ELR (cell line): ENCODE measurements at places on chromosomes 5 and 9.
A peak's percentile ranks its signal among the peaks of the same experiment; 100 is the strongest.

DNA sequence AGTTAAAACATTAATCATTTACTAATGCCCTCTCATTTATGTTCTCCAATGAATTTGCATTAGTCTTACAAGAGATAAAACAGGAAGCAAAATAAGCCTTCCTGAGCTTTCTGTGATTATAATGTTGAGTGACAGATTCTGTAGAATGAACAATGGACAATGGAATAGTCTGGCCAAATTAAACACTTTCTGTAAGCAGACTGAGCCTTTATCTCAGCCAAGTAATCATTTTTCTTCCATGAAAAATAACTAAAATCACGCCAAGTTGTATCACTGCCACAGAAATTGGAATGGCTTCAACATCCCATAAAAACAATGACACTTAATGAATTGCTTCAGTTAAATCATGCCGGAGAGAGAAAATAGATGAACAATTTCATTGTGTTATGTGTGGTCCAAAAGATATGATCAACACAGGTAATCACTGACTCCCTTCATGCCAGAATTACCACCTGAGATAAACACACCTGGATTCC lies 63.0 kb downstream of the TSSK1B start:
- DNase-seq, result no peak

- DNase-seq, result no peak
Observed at GRCh38 chr9:89444925-89445765, 52.8 kb downstream of the SEMA4D start.

DNA sequence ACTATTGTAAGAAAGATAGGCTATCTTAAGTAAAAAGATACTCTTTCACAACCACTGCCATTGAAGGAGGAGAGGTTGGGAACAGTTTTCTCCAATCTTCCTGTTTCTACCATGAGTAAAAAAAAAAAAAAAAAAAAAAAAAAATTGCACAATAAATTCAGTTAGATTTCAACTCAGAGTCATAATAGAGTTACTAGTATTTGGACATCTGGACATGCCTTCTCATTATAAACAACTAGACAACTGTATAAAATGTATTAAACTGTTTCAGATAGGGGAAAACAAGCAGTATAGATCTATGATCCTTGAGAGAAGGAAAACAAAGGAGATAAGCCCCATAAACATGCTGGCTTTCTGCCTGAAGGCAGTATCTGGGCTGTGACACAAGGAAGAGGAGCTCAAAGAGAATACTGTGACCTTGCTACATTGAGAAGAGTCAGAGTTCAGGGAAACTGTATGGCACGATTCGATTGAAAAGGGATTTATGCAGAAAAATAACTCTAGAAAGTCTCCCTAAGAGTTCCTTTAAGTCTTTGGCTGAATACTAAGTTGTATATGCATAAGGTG lies 249.2 kb upstream of the POU5F2 start:
- DNase-seq, result no peak

GRCh38 chr9:120531683-120532300 lies 48.2 kb downstream of the CDK5RAP2 start:
- DNase-seq, result peak; percentile 47

- DNase-seq, result no peak
Observed at GRCh38 chr5:35657877-35658276, 40.2 kb downstream of the SPEF2 start.

DNA sequence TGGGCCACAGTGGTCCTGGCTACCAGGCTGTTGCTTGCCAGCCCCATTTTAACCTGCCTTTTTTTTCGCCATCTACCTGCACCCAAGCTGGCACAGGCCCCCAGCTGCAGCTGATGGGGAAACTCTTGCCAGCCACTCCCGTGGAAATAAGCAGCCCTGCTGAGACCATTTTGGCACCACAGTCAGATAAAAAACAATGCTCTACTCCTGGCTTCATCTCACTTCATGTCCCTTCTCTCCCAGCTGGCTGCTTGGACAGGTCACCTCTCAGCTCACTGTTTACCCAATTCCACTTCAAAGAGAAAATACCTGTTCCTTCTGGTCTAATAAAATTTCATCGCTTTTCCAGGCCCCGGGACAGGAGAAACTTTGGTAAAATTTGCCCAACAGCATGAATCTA lies 322.6 kb upstream of the SLC30A5 start:
- no peak for DNase-seq

- DNase-seq, result no peak
Observed at GRCh38 chr5:115522832-115523403, 21.7 kb downstream of the FEM1C start.

GRCh38 chr9:116490321-116490720 lies 196.8 kb upstream of the TRIM32 start:
- DNase-seq, result peak; percentile 31

DNA sequence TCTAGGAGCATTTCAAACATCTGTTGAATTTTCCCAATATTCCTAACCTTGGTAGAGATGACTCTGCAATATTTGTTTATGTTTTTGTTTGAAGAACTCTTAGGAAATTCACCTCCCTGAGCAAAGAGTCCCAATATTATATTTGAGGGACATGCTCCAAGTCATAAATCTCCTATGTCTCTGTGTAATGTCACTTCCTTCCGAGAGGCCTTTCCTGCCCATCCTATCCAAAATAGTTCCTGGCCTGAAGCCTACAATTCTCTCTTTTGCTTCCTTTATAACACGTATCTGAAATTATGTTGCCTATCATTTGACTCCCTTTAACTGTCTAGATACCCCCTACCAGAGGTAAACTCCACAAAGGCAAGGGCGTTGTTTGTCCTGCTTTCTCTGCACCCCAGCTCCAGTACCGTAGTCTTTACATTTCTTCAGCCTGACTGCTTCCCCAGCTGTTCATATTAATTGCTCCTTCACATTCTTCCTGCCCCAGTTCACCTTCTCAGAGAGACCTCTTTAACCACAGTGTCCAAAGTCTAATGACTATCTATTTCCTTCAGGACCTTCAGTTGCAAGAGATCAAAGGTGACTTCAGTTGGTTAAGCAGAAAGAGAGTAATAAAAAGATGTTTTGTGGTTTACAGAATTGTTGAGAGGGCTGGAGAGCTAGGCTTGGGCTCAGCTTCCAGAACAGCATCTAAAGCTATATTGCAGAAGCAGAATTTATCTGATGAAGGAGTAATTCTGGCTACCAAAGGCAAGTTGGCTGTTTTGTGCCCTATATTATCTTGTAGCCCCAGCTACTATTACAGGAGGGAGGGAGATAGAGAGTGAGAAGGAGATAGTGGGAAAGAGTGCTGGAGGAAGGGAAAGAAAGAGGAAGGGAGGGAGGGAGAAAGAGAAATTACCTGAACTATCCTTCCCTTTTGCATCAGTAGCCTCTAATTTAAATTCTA lies 109.3 kb upstream of the TMEM161B start:
- DNase-seq, result no peak

DNA sequence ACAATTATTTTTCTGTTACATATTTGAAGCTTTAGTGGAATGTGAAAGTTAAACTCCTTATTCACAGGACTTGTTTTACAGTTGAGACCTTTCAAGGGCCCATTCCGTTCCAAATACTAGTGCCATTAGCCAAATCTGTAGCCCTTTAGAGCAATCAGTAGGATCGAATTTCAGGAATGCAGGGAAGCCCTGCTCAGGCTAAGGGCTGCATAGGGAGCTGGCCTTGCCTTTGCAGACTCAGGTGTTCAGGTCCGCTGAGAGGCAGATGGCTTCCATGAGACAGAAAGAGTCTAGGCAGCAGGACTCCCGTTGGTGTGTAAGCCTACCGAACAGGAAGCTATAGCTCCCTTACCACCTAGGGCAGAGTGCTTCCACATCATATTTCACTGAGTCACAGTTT lies 150.1 kb upstream of the SLC27A6 start:
- DNase-seq, result no peak

GRCh38 chr5:72314571-72315172 lies 5.4 kb downstream of the MRPS27 start:
- DNase-seq, result peak; percentile 71

DNA sequence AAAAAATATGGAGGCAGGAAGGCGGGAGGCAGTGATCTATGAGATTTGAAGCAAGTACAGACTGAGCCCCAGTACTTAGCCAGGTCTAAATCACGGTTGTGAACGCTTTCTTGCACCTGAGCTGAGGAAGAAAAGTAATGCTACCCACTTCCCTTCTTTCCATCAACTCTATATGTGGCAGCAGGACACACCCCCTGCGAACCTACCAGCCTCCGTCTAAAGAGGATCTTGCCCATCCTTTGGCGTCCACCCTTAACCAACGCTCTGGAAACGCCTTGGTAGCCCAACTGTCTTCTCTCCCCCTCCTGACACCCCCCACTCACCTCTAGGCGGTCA lies 545 bp downstream of the HMGCS1 start:
- no peak for DNase-seq

DNA sequence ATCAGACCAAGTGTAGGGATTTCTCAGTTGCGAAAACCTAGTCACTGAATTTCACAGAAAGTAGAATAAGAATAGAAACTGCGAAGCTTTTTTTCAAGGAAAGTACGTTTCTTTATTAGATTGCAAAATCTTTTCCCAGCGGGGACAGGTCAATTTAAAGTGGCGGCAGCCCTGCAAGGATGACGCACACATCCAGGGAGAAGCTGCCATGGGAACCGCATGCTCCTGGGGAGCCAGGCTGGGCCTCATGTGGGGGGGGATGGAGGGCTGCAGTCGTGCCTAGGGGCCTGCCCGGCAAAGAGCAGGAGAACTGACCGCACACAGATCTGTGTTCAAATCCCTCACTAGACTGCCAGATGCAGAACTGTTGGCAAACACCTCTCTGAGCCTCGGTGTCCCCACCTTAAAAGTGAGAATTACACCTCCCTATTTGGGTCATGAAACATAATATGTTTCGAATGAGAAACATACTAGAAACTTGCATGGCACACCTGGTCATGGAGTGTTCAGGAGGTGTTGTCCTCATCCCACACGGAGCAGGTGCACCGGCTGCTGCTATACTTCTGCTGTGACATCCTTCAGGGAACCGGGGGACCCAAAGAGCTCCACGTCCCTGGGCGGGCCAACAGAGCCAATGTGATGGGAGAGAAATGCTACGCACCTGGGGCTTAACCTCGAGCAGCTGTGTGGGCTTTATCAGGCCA lies 127.8 kb upstream of the PHYKPL start:
- no peak for DNase-seq

DNA sequence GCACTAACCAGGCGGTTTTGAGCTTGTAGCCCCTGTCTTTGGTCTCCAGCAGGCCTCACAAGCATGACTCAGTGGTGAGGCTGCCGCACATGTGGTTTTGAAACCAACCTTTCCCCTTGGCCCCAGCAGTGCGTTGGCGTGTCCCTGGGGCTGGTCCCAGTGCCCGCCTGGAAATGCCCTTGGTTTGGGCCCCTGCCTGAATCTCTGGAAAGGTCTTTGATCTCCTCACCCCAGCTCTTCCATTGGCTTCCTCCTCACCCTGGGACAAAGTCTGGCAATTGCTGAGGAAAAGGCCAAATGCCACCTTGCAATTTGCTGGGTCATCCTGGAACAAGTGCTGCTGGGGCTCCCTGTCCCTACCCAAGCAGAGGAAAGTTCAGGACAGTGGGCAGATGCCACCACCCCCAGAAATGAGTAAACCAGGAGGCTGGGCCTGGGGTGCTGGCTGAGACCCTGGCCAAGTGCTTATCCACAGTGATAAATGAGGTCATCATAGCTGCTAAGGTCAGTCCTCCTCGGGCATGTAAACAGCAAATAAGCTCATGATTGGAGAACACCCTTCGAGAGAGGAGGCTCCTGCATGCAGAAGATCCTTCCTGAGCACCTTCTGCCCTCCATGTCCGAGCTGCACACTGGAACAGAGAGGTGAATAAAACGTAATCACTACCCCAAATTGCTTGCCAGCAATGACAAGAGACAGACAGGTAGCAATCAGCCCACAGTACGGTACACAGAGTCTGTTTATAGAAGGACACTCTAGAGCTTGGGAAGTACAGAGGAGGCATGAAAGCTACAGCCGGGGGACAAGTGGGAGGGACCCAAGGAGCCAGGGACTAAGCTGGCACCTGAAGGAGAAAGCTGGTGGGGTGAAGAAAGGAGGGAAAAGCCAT lies 98.9 kb upstream of the CPEB4 start:
- DNase-seq, result peak; percentile 93

- DNase-seq, result no peak
Observed at GRCh38 chr5:35647128-35647527, 29.5 kb downstream of the SPEF2 start.

DNA sequence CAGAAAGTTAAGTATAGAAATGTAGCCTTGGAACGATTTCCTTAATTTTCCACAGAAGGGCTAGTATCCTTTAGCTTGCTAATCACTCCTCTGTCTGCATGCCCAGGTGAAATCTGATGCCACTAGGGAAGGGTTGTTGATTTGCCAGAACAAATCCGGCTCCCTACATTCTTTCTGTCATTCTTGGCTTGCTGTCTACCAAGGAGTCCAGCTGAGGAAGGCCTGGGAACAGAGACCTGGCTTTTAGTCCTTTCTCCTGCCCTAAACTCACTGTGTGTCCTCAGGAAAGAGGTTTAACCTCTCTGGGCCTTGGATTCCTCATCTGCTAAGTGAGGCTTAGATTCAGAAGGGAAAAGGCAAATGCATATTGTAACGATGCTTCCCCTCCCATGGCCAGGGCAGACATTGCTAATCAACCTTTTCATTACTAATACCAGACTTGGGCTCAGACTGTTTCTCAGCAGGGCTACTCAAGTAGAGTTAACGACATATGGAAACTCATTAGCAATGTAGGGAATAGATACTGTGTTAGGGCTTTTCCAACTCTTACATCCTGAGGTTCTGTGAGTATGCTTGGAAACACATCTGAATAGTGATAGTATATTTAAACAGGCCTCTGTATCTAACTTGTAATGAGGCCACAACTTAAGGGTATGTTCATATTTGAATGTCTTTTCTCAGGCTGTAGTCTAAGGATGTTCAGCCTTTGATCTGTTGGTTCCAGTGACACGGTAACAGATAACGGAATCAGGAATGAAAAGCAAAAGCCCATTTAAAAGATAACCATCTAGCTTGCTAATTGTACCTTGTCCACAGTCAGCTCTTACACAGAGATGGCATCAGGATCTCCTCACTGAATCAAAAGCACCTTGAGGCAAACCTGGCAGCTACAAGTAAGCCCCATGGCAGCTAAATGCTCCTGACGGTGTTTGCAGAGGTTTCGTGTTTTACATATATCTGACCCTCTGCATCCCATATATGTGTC lies 4.1 kb downstream of the GALNT10 start:
- no peak for DNase-seq

- DNase-seq, result no peak
Observed at GRCh38 chr5:67971223-67971830, 244.2 kb upstream of the PIK3R1 start.

GRCh38 chr5:112914584-112914983 lies 7.4 kb downstream of the REEP5 start:
- peak; percentile 66 for DNase-seq

DNA sequence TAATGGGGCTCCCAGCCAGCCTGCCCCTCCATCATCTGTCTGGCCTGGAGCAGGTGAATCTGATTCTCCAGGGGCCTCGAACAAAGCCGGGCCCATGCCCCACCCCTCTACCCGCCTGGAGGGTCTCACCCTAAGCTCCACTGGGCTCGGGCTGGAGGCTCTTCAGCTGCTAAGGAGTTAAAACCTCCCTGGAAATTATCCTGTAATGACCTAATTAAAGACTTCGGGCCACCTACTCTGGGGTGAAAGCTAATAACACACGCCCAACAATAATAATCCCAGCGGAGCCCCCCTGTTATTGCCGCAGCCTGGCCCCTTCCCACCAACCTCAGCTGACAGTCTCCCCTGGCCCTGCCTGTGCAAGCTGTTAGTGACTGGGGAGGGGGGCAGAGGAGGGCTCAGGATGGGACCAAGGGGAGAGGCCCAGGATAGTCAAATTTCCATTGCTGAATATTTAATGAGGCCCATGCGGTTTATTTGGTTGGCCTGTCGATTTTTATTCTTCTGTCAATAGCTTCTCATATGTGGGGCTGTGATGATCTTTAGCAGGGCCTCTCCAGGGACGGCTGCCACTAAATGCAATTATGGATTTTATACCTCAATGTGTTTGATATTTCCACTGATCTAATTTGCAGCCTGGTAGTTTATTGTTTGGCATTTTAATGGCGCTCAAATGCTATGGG lies 25.7 kb downstream of the LMX1B start:
- DNase-seq, result no peak
